ENCODE measurements at places on chromosomes 12 and 14.

DNA sequence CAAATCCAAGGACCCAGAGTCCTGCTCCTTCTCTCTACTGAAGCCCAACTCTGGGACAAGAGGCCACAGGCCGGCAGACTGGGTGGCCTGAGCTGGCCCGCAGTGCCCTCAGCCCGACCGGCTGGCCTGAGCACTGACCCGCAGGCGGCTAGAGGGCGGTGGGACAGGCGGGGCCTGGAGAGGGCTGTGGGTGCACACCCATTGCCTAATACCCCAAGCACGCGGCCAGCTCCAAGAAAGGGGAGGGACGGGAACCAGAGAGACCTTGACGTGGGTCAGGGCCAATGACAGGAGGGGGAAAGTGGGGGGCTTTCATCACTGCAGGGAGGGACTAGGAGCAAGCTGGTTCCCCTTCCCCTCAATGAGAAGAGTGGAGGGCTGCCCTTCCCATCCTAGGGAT, 2.0 kb upstream of the WNT10B start:
- DNase-seq, result no peak

DNA sequence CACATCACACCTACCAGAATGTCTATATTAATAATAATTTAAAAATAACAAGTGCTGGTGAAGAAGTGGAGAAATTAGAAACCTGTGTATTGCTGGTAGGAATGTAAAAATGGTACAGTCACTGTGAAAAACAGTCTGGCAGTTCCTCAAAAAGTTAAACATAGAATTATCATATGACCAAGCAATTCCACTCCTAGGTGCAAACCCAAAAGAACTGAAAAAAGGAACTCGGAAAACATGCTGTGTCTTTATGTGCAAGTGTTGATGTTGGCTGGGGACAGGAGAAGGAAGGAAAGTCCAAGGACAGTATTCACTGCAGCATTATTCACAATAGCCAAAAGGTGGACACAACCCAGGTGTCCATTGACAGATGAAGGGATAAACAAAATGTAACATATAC, 146.5 kb downstream of the TTC7B start:
- DNase-seq, result no peak

- DNase-seq, result no peak
Measured at GRCh38 chr12:87929346-87929745, 99.9 kb downstream of the C12orf50 start.

- no peak for DNase-seq
Measured at GRCh38 chr12:31715283-31715825, 13.5 kb downstream of the AMN1 start.

- DNase-seq, result no peak
Measured at GRCh38 chr14:67943947-67944346, 124.4 kb downstream of the RAD51B start.

- DNase-seq, result no peak
Measured at GRCh38 chr14:99554757-99555531, 49.1 kb downstream of the CCDC85C start.

DNA sequence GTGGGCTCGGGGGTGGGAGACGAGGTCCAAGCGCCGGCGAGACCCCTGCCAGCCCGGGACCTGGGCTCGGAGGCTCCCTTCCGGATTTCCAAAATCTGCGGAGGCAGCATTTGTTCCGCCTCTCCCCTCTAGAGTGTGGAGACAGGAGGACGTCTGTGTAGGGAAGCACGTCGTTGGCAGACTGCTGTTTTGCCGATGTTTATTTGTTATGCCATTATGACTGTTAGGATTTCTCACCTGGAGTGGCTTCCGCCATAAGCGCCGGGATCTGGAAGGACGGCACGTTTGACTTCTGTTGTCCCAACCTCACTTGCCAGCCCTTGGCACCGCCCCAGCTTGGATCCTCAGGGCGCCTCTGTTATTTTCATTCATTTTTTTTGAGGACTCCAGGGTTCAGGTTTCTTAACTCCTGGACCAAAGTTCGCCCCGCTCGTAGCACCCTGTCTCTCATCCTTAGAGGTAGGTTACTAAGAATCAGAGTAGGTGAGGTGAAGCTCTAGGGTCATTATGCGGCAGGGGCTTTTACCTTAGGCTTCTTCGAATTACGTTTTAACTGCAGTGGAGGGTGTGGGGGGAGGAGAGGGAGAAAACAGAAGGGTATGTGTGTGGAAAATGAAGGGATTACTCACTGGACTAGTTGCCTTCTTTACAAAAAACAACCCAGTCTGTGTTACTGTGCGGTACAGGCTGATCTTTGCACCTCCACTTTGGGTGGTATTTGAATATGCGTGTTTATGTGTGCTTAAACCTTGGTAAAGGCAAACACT, 547 bp upstream of the PYGL start:
- no peak for DNase-seq

DNA sequence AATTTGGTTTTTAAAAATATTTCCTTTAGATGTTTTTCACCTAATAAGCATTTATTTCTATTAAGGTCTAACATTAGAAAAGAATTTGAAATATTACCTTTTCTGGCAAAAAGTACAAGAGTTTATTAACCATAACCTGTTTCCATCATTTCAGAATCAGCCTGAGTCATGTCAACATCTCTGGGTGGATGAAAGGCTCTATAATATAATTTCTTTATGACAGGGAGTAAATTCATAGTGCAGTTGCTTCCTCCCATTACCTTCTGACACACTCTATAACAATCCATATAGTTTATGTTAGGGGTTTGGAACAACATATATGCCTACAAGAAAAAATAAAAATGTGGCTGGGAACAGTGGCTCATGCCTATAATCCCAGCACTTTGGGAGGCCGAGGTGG, 134.5 kb downstream of the SLC2A13 start:
- DNase-seq, result no peak

GRCh38 chr12:88716240-88716639, 136.0 kb upstream of the KITLG start:
- DNase-seq, result no peak

GRCh38 chr12:97404543-97404942, 58.1 kb upstream of the RMST start:
- no peak for DNase-seq

DNA sequence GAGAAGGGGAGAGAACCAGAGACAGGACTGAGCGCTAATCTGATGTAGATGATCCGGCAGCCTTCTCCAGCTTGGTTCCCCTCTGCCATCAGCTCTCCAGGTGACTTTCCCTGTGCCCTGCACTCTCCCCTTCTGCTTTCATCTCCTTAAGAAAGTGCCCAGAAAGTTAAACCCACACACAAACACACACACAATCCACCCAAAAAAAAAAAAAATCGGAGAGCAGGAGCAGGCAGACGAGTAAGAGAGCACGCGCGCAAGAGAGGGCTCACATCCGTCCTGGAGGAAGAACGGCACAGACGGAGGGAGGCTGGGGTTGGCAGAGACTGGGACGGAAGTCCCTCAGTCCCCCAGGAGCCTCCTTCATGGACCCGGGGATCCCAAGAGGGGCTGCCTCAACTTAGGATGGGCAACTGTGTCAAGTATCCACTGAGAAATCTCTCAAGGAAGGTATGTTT, 9.8 kb downstream of the CABP1 start:
- no peak for DNase-seq

GRCh38 chr12:117825827-117826226, 143.0 kb downstream of the KSR2 start:
- no peak for DNase-seq

GRCh38 chr12:30417697-30418231, 277.9 kb downstream of the IPO8 start:
- DNase-seq, result no peak

DNA sequence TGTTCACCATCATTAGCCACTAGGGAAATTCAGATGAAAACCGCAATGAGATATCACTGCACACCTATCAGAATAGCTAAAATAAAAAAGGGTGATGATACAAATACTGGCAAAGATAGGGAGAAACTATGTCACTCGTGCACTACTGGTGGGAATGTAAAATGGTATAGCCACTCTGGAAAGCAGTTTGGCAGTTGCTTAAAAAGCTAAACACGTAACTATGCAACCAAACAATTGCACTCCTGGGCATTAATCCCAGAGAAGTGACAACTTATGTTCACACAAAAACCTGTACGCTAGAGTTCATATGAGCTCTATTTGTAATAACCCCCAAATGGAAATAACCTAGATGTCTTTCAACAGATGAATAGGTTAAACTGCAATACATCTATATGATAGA, 35.4 kb downstream of the GPR135 start:
- DNase-seq, result no peak

GRCh38 chr14:28375295-28375694, 391.3 kb upstream of the FOXG1 start:
- DNase-seq, result no peak

- no peak for DNase-seq
Measured at GRCh38 chr12:96117460-96117859, 76.7 kb upstream of the ELK3 start.

DNA sequence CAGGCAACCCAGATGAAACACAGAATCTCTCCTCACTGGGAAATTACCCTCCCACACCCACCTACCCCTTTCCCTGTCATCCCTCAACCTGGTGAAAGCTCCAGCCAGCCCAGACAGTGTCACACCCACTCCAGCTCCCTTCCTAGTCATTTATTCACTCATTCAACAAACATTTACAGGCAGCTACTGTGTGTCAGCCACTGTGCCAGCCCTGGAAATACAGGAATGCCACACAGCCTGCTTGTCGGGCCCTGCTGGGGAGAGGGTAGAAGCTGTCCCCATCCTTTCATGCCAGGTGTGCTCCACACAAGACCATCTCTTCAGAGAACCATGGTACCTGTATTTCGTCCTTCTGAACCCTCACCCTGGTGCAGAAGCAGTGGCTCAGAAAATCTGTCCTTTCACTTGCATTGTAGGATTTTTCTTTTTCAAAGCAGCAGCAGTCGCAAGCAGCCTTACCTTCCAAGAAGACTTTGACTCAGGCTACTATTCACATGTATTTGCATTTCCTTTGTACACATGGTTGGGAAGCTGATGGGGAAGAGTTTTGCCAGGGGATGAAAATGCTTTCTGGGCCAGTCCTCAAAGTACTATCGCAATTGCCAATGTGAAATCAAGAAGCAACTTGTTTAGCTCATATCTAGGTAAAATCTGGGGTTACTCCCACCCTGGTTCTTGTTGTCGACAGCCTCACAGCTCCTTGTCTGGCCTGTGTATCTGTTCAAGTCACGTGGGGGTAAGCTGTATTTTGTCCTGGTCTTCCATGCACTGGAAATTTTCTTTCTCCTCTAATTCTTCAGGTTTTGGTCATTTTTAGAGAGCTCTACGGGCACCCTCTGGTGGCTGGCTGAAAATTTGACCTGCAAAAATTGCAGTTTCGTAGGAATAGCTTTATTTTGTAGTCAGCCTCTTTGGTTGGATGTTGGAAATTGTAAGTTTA, 147.4 kb upstream of the EGLN3 start:
- no peak for DNase-seq

DNA sequence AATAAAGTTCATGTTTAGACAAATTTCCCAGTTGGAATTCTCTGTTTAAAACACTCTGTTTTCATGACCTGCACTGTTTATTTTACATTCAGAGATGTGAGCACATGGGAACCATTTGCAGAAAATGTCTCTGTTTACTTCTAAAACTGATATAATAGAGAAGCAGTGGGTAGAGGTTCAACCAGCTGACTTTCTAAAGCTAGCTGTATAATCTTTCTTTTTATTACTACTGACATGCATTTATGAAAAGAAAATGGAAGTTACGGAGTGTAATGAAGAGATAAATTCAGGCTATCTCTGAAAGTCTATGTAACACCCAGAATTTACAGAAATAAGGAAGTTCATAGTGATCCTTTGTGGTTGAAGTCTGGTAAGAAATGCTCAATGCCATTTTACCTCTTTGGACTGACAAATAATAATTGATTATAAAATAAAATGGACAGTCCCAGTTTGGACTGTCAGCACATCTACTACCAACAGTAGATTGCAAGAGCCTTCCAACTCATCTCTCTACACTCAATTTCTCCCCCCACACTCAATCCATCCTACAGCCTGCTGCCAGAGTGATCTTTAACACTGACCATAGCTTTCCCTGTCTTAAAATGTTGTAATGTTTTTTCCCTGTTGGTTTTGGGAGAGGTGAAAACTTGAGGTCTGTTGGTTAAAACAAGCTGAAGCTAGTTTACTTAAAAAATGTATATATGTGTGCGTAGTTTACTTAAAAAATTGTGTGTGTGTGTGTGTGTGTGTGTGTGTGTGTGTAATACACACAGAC, 137.4 kb downstream of the AEBP2 start:
- no peak for DNase-seq

All from stimulated activated CD8-positive, alpha-beta memory T cell treated with anti-CD3 and anti-CD28 coated beads, Interleukin-7, amount 100 ng/mL, for 24 hours (primary cell).